ENCODE measurements at places on chromosomes 4 and X.

DNA sequence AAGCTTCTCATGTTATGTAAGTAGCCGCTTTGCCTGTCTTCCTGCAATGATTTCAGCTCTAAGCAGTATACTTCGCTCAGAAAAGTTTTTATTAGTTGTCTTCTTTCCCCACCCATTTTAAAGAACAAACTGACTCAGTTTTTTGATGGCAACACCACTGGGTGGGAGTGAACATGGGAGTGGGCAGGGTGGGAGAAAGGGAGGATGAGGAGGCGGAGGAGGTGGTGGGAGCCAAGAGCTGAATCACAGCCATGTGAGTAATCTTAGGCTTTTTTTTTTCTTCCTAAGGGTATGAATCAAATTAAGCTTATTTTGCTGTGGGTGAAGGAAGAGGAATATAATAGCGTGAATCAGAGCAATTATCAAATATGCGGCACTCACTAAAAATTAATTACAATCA lies 574.3 kb upstream of the DIPK2B start:
- DNase-seq = no peak

DNA sequence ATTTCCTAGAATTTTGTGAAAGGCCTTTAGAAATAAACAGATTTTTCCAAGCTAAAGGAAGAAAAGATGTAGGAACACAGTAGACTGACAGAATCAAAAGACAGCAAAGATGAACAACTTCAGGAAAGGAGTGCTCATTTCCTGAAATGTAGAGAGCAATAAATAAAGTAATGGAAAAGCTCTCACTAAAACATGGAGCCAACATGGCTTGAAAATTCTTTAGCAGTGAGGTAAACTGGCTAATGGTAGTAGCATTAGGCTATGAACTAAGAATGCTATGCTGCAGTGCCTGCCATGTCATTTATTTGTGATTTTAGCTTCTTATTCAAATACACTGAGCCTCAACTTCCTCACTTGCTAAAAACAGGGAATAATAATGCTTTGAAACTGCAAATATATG lies 108.7 kb downstream of the IQCM start:
- no peak for DNase-seq

- DNase-seq = no peak
Observed at GRCh38 chr4:164997324-164997723, 19.9 kb upstream of the TRIM61 start.

GRCh38 chr4:34148322-34148908 lies 2095.9 kb downstream of the ARAP2 start:
- DNase-seq = no peak

- no peak for DNase-seq
Observed at GRCh38 chr4:172998527-172999469, 169.8 kb upstream of the GALNT7 start.

GRCh38 chr4:168259096-168259495 lies 59.5 kb downstream of the DDX60 start:
- DNase-seq = no peak

GRCh38 chr4:1802151-1802715 lies 9.1 kb downstream of the FGFR3 start:
- DNase-seq = peak; percentile 61

DNA sequence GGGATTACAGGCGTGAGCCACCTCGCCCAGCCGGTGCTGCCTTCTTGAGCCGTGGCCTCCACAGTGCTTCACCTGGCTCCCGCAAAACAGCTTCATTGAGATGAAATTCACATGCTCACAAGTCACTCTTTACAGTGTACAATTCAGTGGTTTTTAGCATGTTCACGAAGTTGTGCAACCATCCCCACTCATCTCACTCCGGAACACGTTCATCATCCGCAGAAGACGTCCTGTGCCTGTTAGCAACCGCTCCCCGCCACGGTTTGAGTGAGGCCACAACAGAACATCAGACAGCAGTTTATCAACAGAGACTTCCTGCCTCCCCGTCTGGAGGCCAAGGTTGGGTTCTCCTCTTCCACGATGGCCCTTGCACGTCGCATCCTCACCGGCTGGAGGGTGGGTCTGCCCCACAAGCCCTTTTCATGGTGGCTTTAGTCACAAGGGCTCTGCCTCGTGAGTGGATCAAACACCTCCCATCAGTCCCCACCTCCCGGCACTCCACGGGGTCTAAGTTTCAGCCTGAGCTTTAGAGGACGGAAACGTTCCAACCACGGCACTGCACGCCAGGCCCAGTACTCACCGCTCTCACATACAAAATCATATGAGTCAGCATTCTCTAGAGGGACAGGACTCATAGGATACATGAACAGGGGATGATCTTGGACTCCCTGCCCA lies 29.6 kb upstream of the SPON2 start:
- no peak for DNase-seq

DNA sequence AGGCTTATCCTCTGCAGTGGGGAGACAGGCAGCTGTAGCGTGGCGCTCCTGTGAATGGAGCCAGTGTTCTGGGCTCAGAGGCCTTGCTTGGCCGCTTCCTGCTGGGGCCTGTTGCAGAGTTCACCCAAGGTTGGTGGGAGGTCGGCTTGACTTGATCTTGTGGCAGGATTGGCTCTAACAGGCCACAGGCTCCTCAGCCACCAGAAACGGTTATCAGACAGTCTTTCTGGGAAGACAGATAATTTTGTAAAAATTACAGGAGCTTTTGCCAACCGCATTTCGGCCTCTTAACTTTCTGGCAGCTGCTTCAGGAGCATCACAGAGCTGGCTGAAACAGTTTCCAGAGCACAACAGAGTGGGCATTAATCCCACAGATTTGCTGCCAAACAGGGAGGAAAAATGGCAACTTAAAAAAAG lies 66.4 kb downstream of the DIPK2B start:
- DNase-seq = no peak

- no peak for DNase-seq
Observed at GRCh38 chr4:173513651-173514050, 16.4 kb downstream of the HAND2 start.

GRCh38 chrX:49879656-49880277 lies 483 bp downstream of the USP27X start:
- DNase-seq = no peak

DNA sequence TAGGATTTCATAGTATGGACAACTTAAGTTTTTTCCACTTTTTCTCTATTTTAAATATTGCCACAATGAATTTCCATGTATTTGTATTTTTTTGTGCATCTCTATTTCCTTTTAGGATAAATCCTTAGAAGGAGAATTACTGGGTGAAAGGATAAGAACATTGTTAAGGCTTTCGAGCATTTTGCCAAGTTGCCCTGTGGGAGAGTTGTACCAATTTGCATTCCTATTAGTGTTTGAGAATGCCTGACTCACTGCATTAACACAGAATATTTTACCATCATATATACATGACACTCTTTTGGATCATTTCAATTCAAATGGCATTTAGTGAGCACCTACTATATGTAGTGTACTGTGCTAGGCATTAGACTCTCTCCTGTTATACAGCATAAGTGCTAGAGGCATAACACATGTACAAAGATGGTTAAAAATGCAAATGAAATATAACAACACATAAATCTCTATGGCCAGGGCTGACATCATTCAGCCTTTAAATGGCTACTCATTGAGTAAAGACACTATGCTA lies 57.0 kb downstream of the PLAC1 start:
- no peak for DNase-seq

- no peak for DNase-seq
Observed at GRCh38 chrX:43702660-43703059, 46.6 kb downstream of the MAOA start.

All from ELF-1 (cell line).